ENCODE measurements at places on chromosomes 5 and 9. TPM values are rescaled to one million over a fixed set of nuclear protein-coding genes. Genes with fewer than 3 reads are reported as not detected.
A peak's percentile ranks its signal among the peaks of the same experiment; 100 is the strongest.

GRCh38 chr5:368183-369084, 46.9 kb downstream of the AHRR start:
- no peaks in the 10 kb centered on the region for H3K27me3 ChIP-seq
- peaks cover 46% of the 10 kb centered on the region for H3K4me1 ChIP-seq
- H3K4me3 ChIP-seq: no peak overlapping the region
- DNase-seq: peak; percentile 64
- peaks cover 56% of the 10 kb centered on the region for H3K36me3 ChIP-seq

- no peak overlapping the region for H3K27ac ChIP-seq
- no peaks in the 10 kb centered on the region for H3K36me3 ChIP-seq
- H3K4me3 ChIP-seq: no peak overlapping the region
- peaks cover 14% of the 10 kb centered on the region for H3K4me1 ChIP-seq
Measured at GRCh38 chr5:96347502-96348292, 85.4 kb downstream of the PCSK1 start.

DNA sequence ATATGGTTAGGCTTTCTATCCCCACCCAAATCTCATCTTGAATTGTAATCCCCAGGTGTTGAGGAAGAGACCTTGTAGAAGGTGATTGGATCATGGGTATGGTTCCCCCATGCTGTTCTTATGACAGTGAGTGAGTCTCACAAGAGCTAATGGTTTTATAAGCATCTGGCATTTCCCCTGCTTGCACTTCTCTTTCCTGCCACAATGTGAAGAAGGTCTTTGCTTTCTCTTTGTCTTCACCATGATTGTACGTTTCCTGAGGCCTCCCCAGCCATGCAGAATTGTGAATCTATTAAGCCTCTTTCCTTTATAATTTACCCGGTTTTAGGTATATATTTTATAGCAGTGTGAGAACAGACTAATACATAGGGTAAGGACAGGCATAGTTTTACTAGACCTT, 334.5 kb downstream of the TLR4 start:
- H3K4me1 ChIP-seq: no peaks in the 10 kb centered on the region
- H3K27me3 ChIP-seq: no peaks in the 10 kb centered on the region
- H3K4me3 ChIP-seq: no peak overlapping the region
- no peak for DNase-seq
- no peak overlapping the region for H3K27ac ChIP-seq

GRCh38 chr5:10595293-10595671, 31.4 kb downstream of the ANKRD33B start:
- peaks cover 53% of the 10 kb centered on the region for H3K4me1 ChIP-seq
- H3K36me3 ChIP-seq: peaks cover 26% of the 10 kb centered on the region
- H3K27me3 ChIP-seq: peaks cover 7% of the 10 kb centered on the region
- no peak for DNase-seq

ACSL6 gene
- 3.3 TPM for total RNA-seq

DNA sequence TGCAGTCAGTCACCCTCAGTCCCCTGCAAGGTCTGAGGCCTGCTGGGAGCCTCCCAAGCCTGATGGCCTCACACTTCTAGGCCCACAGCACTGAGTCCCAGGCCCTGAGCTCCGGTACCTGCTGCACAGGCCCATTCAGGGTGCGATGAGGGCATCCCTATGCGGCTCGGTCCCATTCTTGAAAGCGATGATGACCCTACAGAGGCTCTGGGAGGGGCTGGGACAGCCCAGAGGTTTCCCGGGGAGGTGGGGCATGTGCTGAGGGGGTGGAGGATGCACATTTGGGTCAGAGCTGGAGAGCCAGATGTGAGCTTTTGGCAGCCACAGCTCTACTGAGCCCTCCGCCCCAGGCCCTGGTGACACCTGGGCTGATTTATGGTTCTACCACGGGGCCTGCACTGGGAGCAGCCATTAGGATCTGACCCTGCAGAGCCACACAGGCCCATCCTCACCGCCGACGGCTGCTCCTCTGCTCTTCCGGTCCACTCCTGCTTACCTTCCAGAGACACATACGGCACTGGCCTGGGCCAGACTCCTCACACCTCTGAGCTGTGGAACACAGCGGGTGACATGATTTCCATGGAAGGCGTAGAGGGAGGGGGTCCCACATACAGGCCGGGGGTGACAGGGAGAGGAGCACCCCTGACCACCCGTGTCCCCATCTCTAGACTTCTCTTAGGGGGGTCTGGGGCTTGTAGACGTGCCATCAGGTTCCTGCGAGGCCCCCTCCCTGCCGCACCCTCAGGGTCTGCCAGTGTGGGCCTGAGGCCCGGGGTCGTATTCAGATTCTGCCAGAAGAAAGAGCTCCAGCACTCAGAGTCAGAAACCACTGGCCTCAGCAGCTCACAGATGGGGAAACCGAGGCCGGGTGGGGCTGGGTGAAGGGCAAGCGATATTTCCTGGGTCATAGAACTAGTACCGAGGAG, 53.4 kb downstream of the COL23A1 start:
- DNase-seq: no peak
- no peaks in the 10 kb centered on the region for H3K27me3 ChIP-seq
- no peaks in the 10 kb centered on the region for H3K4me1 ChIP-seq
- H3K4me3 ChIP-seq: no peak overlapping the region
- no peaks in the 10 kb centered on the region for H3K36me3 ChIP-seq

DNA sequence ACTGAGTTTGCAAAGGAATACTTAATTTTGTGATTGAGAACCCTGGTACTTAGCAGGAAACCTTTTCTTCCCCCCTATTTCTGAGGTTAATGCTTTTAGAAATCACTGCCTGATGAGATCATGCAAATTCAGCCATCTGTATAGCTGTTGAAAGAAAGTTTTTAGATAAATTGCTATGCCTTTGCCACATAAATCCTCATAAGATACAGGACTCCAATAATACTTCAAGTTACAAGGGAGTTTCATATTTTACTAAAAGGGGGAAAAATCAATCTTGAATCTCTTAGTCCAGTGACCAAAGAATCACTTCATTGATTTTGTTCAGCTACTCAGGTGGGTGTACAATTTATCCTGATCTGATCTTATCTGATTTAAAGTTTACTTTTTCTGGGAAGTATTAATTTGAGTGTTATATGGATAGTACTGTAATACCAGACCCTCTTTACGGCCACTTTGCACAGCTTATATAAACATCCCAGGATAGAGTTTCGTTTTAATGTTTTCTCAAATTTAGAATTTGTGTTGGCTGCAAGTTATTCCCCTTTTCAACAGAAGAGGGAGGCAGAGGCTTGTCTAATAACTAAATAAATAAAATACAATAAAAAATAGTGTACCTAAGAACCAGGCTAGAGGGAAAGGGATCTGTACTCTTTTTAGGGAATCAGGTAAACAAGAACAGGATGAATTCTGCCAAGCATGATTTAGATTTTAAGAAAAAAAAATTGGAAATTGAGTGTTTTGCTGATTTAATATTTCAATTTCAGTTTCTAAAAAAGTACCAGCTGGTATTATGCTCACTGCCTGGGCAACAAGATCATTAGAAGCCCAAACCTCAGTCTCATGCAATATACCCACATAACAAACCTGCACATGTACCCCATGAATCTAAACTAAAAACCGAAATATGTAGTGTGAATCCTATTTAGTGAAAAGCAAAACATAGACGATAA, 69.1 kb downstream of the PSAT1 start:
- H3K4me1 ChIP-seq: no peaks in the 10 kb centered on the region
- H3K27me3 ChIP-seq: no peaks in the 10 kb centered on the region
- no peak overlapping the region for H3K27ac ChIP-seq
- no peaks in the 10 kb centered on the region for H3K36me3 ChIP-seq

DNA sequence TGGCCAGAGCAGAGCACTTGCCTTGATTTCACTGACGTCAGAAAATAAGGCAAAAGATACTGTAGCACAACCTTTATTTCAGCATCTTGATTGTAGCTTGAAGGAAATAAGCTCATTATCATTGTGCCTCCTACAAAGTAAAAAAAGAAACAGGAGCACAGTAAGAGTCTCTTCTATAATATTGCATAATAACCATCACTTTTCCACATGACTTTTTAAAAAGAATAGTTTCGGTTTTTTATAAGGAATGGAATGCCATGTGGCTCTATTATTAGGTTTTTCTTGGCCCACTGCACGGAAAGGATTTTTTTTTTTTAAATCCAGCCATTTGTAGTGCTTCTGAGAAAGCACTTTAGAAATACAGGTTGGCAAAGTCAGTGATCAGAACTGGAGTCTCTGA, 655.3 kb downstream of the LRRC70 start:
- H3K36me3 ChIP-seq: no peaks in the 10 kb centered on the region
- no peak overlapping the region for H3K4me3 ChIP-seq
- no peak overlapping the region for H3K27ac ChIP-seq

DNA sequence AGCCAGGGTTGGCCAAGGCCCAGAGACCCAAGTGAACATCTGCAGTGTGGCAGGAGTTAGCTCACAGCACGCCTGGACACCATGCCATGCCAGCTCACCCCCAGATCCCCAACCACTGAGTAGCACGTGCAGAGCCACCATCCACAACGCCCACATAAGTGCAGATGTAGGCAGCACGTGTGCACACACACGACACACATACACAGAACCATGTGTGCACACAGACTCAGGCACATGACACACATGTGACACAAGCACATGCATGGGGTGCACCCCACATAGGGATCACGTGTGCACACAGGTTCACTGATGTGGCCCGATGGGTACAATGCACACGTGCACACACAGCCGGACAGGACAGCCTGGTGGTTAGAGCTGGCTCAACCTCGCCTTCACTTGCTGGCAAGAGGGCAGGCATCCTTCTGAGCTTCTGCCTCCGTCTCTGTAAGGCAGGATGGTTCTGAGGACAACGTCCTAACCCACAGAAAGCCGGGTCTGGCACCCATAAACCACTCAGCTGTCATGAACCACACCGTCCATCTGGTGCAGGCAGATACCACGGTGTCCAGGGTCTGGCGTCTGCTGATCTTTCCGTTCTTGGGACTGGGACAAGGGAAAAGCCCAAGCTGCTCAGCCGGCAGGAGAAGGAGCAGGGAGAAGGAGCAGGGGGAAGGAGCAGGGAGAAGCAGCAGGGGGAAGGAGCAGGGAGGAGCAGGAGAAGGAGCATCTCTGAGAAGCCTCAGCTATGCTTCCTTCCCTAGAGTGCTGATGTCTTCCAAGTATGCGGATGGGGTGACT, 12.0 kb downstream of the LRRC26 start:
- H3K27ac ChIP-seq: no peak overlapping the region
- no peaks in the 10 kb centered on the region for H3K36me3 ChIP-seq
- DNase-seq: no peak
- H3K4me1 ChIP-seq: peaks cover 18% of the 10 kb centered on the region
- peaks cover 41% of the 10 kb centered on the region for H3K27me3 ChIP-seq
- no peak overlapping the region for H3K4me3 ChIP-seq

FNBP1 gene
- 268 TPM for total RNA-seq

DNA sequence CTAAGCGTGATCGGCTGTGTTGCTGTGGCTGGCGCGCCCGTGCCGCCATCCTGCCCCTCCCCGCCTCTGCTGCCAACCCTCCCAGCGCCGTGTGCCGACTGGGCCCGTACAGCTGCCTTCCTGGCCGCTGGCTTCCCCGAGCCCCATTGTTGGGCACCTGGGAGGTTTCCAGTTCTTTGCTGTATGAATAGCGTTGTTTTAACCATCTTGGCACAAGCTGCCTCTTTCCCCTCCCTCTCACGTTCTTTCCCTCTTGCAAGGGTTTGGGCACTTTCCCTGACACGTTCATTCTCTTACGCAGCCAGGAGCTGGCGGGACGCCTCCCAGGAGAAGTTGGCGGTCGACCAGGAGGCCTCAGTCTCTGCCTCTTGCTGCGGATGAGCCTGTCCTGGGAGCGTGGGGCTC, 43.1 kb upstream of the RXRA start:
- H3K27ac ChIP-seq: no peak overlapping the region
- no peaks in the 10 kb centered on the region for H3K36me3 ChIP-seq
- no peak for DNase-seq
- peaks cover 2% of the 10 kb centered on the region for H3K27me3 ChIP-seq

GPR151 gene
- total RNA-seq: not detected

DNA sequence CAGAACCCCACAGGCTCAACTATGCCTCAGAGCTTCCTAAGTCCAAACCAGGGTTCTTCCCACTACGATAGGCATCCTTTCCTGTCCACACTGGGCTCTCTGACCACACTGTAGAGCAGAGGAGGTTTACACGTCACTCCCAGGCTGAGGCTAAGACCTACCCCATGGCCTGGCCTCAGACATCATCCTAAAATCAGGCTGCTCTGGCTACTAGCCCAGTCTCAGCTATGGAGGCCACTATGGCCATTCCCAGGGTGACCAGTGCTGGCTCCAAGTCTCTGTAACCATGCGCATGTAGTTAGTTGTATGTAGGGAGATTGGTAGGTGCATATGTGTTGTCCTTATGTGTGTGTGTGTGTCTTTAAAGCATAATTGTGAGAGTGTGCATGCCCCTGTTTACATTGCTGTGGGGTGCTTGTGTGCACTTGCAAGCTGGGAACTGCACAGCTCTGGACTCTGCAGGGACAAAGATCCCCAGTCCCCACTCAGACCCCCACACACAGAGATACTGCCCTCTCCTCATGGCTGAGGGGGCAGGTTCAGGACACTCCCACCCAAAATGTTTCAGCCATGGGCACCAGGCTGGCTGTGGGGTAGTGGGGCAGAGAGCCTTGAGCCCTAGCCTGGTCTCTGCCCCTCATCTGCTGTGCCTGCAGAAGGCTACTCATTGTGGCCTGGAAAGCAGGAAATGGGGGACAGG, 12.3 kb downstream of the PDLIM4 start:
- H3K27ac ChIP-seq: no peak overlapping the region
- no peak for DNase-seq
- H3K4me3 ChIP-seq: no peak overlapping the region
- no peaks in the 10 kb centered on the region for H3K36me3 ChIP-seq
- peaks cover 20% of the 10 kb centered on the region for H3K4me1 ChIP-seq

- no peaks in the 10 kb centered on the region for H3K27me3 ChIP-seq
- no peaks in the 10 kb centered on the region for H3K4me1 ChIP-seq
- DNase-seq: no peak
- H3K4me3 ChIP-seq: no peak overlapping the region
- H3K27ac ChIP-seq: no peak overlapping the region
- no peaks in the 10 kb centered on the region for H3K36me3 ChIP-seq
Measured at GRCh38 chr5:66417781-66418180, 178.4 kb upstream of the MAST4 start.

PRDM9 gene
- total RNA-seq: not detected

TEK gene
- not detected for total RNA-seq

DNA sequence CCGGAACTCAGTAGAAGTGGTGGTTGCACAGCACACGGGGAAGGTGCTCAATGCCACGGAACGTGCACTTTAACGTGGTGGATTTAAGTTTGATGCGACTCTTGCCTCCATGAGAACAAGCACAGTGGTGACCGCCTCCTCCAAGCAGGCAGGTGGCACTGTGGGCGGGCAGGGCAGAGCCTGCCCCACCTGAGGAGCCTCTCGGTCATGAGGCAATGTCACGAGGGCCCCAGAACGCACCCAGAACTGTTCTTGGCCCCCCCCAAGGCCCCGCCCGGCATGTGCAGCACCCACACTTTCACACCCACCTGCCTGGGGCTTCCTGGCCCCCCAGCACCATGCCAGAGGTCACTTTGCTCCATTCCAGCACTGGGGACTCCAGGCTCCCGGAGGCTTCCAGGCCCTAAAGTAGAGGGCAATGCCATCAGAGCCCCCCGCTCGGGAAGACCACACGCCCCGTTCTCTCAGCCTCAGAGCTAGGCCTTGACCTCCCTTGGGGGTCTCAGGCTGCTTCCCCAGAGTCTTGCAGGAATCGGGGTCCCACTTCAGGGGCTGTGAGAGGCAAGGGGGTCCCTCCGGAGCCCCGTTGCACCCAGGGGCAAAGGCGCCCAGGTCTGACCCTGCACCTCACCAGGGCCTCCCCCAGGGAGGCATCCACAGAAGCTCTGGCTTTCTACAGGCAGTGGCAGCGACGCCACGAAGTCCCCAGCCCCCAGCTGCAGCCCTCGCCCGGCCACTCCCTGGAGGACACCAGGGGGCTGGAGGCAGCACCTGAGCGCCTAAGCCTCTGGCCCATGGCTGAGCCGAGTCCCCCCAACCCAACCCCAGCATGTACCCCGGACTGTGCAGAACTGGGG, 14.0 kb downstream of the CCDC187 start:
- H3K4me1 ChIP-seq: no peaks in the 10 kb centered on the region
- H3K36me3 ChIP-seq: no peaks in the 10 kb centered on the region
- no peak for DNase-seq
- no peak overlapping the region for H3K4me3 ChIP-seq
